T-helper 17 cell (primary cell): ENCODE measurements at places on chromosomes 6 and 20.

GRCh38 chr6:115554060-115554459, 506.6 kb downstream of the FRK start:
- DNase-seq = no peak

- DNase-seq = no peak
Observed at GRCh38 chr6:165186441-165187205, 122.8 kb downstream of the C6orf118 start.

- no peak for DNase-seq
Observed at GRCh38 chr6:328136-328670, 35.9 kb downstream of the DUSP22 start.

DNA sequence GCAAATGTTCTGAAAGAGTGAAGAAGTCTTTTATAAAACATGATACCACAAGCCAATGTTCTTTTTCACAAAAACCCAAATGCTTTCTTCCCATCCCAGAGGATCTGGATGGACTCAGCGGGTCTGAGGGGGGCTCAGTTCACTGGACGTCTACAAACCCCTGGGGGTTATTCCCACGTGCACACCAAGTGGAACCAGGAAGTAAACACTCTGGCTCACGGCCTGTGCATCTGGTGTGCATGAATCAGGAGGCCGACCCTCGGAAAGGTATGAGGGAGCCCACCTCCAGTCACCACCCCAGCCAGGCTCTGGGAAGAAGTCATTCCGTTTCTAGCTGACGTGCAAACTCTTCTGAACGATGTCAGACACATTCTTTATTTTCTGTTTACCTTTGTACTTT, 252.2 kb downstream of the DLL1 start:
- DNase-seq = no peak

DNA sequence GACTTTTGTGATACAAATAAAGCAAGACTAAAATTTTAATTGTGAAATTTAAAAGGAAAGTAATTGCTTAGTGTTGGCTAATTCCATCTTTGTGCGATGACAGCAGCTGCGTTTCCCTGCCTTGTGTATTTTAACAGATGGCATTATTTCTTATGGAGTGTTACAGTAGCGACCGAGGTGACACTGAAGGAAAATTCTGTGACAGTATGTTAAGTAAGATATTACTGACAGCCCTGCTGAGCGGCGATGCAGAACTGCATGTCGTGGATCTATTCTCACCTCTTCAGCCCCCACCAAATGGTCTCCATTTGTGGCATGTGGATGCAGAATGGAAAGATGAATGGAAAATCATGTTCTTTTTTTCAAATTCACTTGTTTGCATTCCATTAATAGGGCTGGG, 289.4 kb downstream of the RNF144B start:
- DNase-seq = no peak

DNA sequence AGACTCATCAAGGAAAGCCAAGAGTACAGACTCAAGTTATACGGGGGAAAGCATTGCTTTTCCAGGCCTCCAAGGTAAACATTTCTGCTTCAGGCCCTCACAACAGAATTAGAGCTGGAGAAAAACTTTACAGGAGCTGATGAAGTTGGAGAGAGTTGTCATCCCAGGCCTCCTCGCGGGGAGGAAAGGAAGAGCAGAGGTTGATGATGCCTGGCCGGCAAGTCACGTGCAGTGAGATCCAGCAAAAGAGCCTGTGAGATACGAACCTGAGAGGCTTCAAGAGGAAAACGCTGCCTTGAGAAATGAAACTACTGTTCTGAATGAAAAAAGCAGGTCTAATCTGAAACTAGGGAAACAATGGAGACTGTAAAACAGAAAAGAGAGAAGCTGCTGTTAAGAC, 122.9 kb downstream of the FAM120B start:
- DNase-seq = no peak

DNA sequence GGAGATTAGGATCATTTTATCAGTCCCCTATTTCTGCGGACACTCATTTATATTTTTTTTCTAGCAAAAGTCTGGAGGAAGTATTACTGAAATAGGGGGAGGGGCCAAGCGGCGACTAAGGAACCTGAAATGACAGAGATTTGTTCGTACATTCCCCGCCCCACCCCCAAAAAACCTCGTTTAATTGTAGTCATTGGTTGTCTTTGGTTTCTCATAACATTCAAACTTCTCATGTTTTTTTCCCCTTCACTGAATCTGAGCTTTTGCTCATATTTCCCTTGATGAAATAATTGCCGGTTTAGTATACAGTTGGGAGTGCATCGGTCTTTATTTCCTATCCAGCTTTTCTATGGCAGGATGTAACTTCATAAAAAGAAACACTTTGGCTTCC, 768 bp upstream of the FYN start:
- peak; percentile 54 for DNase-seq

- no peak for DNase-seq
Observed at GRCh38 chr20:37396416-37397075, 50.6 kb downstream of the SRC start.

DNA sequence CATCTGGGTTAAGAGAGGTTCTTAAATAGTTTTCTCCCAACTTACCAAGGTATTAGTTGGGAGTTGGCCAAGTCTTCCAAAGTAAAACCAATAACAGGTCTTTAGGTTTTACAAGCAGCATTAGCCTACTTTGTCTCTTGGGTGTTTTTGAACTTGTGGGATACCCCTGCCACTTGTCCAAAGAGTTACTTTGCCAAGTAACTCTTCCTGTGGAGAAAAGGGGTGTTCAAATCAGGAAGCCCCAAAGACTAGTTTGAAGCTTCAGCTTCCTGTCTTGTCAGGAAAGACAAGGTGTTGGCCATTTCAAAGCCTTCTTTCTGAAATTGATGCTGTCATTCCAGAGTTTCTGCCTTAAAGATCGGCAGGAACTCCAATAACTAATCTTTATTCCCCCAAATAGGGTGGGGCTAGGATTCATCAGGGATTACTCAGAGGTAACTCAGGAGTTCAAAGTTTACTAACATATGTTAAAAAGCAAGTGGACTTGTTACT, 822 bp downstream of the RAB22A start:
- no peak for DNase-seq

GRCh38 chr6:80441131-80441530, 334.7 kb downstream of the BCKDHB start:
- DNase-seq = no peak

GRCh38 chr6:131660195-131660594, 23.1 kb downstream of the ENPP3 start:
- DNase-seq = no peak

- no peak for DNase-seq
Observed at GRCh38 chr6:129267028-129267427, 384.1 kb downstream of the LAMA2 start.

DNA sequence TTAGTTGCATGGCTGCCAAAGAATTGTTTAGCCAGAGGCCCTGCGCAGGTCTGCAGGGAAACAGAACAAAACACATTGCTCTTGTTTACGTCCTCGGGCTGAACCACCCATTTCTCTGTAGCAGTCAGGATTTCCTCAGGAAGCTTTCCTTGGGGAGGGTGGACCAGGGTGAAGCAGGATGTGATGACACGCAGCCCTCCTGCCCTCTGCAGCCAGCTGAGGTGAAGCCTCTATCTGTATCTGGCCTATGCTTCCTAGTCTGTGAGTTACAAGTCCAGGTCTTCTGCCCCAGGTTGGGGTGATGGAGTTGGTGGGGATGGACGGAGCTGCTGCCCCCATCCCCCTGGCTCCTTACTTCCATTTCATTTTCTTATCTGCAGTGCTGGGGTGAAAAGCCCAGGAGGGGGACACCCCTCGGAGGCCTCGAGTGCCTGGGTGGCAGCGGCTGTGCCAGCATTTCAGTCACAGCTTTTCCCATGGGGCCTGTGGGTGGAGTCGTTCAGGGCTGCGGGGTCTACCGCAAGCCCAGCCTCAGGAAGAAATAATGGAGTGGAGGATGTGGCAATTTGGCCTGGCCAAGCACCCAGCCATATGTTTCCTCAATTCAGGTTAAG, 24.9 kb downstream of the SASH1 start:
- no peak for DNase-seq

DNA sequence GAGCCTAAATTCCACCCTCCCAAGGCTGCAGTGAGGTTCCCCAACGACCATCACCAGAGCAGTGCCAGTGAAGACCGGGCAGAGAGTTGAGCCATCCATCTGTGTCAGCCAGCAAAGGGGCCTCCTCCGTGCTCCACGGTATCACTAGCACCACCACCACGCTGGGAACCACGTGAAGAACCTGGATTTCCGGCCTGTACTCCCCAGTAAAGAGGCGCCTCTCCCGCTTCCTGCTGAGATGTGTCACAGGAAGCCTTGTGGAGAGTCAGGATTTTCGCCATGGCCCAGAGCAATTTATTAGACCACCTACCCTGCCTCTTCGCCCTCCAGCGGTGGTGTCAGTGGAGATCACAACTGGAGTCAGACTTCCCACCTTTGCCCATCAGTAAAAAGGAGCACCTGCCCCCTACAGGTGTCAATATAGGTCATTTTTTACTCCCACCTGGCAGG, 28.8 kb downstream of the CPXM1 start:
- no peak for DNase-seq

DNA sequence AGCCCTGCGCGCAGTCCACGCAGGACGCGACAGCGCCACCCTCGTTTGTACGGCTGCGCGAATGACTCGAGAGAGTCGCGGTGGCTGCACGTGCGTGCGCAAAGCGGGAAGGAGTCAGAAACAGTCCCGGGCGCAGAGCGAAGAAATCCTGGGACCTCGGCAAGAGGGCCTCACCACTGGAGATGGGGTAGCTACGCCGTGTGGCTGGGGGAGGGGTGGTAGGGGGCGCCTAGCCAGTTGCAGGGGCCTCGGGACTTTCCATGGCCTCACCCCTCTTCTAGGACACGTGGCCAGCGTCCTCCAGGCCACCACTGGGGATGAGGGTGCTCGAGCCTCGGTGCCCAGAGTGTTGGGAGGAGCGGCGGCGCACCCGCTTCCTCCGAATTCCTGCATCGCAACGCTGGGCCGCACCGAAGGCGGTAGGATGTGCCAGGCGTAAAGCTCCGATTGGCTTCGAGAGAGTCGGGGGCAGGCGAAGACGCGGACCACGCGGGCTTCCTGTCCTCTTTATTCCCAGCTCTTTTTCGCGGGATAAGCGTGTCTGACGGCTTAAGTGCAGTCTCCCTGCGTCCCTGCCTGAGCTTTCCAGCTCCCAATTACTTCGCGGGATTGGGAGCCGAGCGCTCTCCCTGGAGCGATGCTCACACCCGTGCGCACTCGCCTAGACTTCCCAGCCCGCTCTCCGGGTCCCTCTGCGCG, 38.7 kb downstream of the NCR2 start:
- DNase-seq = no peak

- peak; percentile 47 for DNase-seq
Observed at GRCh38 chr6:45421709-45422502, 44.2 kb upstream of the SUPT3H start.

- DNase-seq = no peak
Observed at GRCh38 chr20:51497542-51498467, 44.7 kb downstream of the NFATC2 start.

GRCh38 chr6:32191696-32192607, 491 bp downstream of the GPSM3 start:
- no peak for DNase-seq

- DNase-seq = no peak
Observed at GRCh38 chr20:33645072-33645358, 17.1 kb upstream of the C20orf144 start.

GRCh38 chr20:24695529-24696225, 226.2 kb downstream of the SYNDIG1 start:
- DNase-seq = no peak

DNA sequence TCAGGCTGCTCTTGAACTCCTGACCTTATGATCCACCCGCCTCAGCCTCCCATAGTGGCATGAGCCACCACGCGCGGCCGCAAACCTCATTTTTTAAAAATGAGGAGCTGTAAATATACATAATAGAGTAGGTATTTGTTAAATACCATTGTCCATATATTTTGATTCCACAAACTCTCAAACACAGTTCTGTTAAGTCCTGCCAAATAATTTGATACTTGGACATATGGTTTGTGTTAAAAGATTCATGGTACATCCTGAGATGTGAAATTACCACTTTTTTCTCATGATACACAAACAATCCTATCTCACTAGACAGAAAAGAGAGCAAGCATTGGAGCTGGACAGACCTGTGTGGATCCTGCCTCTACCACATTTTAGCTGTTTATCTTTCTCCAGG, 334.1 kb upstream of the KCNQ5 start:
- no peak for DNase-seq

- peak; percentile 17 for DNase-seq
Observed at GRCh38 chr6:34115403-34115795, 30.5 kb downstream of the GRM4 start.

GRCh38 chr20:62659488-62660239, 17.4 kb downstream of the SLCO4A1 start:
- DNase-seq = no peak

GRCh38 chr20:32991792-32992641, 12.2 kb downstream of the SUN5 start:
- DNase-seq = no peak

DNA sequence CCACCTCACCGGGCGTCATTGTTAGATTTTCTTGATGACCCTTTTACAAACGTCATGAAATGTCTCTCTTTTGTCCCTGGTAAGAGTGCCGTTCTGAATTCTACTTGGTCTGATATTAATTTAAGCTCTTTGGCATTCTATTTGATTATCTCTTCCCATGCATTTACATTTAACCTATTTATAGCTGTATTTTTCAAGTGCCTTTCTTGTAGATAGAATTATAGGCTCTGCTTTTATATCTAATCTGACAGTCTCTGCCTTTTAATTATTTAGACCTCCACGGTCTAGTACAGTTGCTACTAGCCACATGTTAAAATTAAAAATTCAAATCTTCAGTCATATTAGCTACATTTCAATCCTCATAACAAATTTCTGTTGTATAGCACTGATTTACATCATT, 12.6 kb downstream of the RAB22A start:
- DNase-seq = no peak

- DNase-seq = no peak
Observed at GRCh38 chr6:128241216-128241615, 279.2 kb downstream of the PTPRK start.

GRCh38 chr20:15708984-15709598, 864.2 kb downstream of the KIF16B start:
- DNase-seq = no peak

DNA sequence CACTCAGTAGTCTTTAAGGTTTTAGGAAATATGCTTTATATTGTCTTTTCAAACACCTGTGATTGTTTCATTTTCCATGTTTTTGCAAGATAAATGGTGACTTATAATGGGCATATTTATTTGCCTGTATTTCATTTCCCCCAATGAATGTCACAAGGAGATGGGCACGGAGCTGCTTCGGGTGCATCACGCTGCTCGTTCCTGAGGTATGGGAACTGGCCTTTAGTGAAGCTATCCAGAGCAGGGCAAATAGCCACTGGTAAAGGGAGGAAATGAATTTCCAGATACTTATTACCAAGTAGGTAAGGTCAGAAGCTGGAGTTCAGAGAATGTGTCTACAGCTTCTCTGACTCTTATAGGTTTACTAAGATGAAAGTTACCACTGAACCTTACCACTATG, 3.7 kb downstream of the POU3F2 start:
- DNase-seq = no peak

- no peak for DNase-seq
Observed at GRCh38 chr6:10723567-10723881, 654 bp downstream of the TMEM14C start.

DNA sequence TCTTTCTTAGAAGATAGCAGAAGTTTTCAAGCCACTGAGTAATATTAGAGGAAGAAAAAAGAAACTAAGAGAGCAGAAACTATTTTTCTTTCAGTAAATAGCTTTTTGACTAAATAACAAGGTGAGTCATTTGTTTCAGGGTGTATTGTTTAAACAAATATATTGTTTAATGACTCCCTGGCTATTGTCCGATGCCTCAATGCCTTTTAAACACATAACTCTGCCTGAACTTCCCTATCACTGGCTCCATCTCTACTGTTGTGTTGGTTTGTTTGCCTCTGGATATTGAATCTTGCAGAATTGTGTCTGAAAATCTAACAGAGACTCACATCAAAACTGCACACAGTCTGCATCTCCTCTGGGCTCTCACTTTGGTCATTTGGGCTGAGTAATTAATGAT, 19.6 kb upstream of the CLIC5 start:
- DNase-seq = no peak
